Stimulated activated CD8-positive, alpha-beta memory T cell treated with anti-CD3 and anti-CD28 coated beads, Interleukin-4, amount 100 ng/mL, for 1 hour (primary cell): ENCODE measurements at places on chromosomes 5 and 9.

GRCh38 chr5:110963495-110963894 is 108.0 kb upstream of the TSLP start:
- DNase-seq: no peak

DNA sequence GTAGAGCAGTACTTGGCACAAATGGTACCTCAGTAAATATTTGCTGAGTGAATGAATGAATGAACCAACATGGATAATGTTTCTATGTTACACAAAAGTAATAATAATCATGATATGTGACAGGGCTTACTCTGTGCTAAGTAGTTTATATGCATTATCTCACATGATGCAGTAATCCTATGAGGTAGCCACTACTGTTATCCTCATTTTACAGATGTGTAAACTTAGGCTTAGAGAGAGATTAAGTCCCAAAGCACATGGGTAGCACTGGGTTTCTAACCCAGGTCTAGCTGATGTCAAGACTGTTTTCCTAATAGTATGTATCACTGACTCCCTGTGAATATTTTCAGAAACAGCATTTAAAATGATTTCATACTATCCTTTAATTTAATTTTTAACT is 44.1 kb upstream of the VDAC1 start:
- no peak for DNase-seq

GRCh38 chr5:68010740-68011139 is 204.8 kb upstream of the PIK3R1 start:
- no peak for DNase-seq

GRCh38 chr5:160327818-160328217 is 15.5 kb upstream of the CCNJL start:
- DNase-seq: no peak

GRCh38 chr9:125959951-125960619 is 212.9 kb downstream of the PBX3 start:
- DNase-seq: no peak

DNA sequence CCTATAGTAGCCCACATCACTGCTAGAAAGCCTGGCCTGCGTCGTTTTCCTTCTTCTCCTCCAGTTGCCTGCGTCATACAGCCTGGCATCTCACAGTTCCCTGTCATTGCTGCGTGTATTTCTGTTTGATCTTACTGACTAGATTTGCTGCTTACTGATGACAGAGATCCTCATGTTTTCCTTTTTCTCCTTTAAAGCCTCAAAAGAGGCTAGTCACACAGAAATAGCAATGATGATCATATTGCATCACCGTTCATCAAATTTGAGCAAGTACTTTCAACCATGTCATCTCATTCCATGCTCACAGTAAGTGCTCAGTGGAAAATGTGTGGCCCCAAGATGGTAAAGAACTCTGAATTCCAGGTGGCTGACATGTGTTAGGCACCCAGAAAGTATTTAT is 76.8 kb downstream of the MVB12B start:
- DNase-seq: no peak

GRCh38 chr9:12737871-12738270 is 36.9 kb upstream of the LURAP1L start:
- DNase-seq: no peak

DNA sequence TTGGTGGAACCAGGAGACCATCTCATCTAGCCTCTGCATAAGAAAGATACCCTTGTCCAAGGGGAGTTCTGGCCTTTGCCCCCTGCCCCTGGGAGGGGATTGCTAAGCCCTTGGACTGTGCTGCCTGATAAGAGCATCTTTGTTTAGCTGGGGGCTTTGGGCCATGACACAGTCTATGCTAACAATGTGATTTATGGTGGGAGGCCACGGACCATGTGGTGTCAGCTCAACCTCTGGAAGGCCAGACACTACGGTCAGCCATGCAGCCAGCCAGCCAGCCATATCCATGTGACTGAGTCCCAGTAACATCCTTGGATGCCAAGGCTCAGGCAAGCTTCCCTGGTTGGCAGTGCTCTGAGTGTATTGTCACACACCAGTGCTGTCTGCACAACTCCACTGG is 244.4 kb downstream of the FSTL4 start:
- no peak for DNase-seq

GRCh38 chr9:106019702-106020101 is 325.4 kb downstream of the TMEM38B start:
- DNase-seq: no peak

- no peak for DNase-seq
Measured at GRCh38 chr5:88761269-88761850, 121.6 kb downstream of the MEF2C start.

GRCh38 chr5:14881826-14882225 is 10.2 kb upstream of the ANKH start:
- DNase-seq: no peak
